ENCODE measurements at places on chromosomes 6 and 20. TPM values are rescaled to one million over a fixed set of nuclear protein-coding genes. Genes with fewer than 3 reads are reported as not detected.

ANKRD66 gene
- polyA plus RNA-seq: not detected

RNASET2 gene
- 42.1 TPM for polyA plus RNA-seq

ISM1 gene
- polyA plus RNA-seq: 5.3 TPM

DTD1 gene
- polyA plus RNA-seq: 28.5 TPM

- DNase-seq: no peak
These were observed 118.2 kb downstream of the ADAT2 start for GRCh38 chr6:143332153-143332845.

GRCh38 chr6:19067165-19067564, 680.0 kb downstream of the RNF144B start:
- DNase-seq: no peak

DNA sequence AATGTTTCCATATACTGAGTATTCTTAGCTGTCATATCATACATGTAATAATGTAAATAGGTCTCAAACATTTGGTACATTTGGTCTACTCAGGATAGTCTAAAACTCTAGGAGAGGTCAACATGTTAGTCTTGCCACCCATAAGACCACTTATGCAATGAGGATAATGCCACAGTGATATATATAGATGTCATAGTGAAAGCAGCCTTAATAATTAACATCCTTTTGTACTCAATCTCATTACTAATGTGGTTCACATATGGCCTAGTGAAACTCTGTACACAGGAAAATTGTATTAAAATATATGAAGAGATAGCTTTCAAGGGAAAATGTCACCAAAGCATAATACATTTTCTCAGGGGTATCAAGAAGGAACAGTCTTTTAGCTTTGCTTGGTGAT, 577.9 kb downstream of the TFAP2B start:
- no peak for DNase-seq

DNA sequence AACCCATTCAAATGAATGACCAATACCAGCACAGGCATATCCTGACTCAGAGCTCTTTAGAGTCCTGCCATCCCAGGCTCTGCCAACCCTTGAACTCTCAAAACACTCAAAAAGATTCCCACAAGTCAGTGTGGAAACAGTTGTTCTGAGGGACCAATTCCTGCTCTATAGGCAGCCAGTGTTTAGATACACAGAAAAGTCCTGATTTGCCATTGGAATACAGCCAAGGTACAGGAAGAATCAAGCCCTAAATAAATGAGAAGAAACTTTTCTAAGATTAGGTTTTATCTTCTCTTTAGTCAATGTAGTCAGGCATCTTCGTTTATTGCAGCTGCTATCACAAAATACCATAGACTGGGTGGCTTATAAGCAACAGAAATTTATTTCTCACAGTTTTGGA, 626.8 kb upstream of the ARID1B start:
- DNase-seq: no peak

- DNase-seq: no peak
These were observed 268.9 kb upstream of the HS3ST5 start for GRCh38 chr6:114611696-114612095.

DNA sequence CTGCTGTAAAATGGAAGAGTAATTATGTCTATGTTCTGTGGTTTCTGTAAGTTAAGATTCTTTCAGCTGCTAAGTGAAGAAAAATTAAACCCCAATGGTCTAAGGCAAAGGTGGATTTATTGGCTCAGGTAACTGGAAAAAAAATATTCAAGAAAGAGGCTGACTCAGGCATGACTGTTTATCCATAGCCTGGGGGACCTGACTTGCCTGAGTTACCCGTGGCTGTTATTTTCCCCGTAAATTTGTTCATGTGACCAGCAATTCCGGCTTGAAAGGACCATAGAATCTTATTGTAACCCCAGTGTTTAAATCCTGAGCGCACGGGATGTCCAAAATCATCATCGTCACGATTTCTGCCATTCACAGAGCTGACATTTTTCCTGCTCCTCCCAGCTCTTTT, 32.3 kb upstream of the SULF2 start:
- no peak for DNase-seq

GRCh38 chr6:158808941-158809678, 10.1 kb downstream of the EZR start:
- DNase-seq: no peak

DNA sequence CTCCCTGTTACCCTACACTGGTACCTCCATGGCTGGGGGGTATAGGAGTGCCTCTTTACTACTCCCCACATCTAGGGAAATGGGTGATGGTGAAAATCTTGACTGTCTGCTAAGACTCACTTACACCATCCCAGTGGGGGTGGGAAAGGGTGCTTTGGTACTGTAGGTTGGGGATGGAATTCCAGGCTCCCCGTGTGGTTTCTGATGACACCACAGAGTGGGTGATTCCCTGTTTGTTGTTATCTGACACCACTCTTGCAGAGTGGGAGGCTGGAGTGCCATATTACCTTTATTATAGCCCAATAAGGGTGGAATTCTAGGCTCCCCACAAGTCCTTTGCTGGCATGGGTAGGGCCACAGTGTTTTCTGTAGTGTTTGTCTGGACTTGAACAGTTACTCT, 264.6 kb upstream of the MAN1A1 start:
- DNase-seq: no peak

DNA sequence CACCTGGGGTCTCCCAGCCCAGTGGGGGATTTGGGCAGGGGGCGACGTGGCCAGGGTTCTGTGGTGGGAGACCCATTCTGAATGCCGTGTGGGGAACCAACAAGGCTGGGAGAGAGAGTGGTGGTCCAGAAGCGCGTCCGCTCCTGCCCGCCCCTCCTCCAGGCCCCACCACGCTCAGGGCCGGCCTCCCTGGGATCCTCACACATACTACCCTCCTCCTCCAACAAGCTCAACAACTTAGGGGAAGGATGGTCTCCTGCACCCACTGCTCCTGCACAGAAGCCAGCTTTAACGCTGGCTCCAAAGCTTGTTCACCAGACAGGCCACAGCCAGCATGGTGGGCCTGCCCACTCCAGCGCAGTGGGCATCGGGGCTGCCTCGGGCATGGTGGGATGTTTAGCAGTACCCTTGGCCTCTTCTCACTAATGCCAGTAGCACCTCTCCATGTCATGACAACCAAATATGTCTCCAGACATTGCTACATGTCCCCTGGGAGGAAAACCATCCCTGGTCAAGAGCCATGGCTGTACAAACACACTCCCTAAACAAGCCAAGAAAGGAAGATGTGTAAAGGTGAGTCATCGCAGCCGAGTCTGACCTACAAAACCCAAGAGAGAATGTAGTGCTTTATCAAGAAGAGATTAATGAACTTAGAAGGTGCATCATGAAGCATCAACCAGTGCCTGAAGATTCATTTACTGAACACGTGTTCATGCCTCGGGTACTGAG, 75.7 kb downstream of the BMP7 start:
- no peak for DNase-seq

DNA sequence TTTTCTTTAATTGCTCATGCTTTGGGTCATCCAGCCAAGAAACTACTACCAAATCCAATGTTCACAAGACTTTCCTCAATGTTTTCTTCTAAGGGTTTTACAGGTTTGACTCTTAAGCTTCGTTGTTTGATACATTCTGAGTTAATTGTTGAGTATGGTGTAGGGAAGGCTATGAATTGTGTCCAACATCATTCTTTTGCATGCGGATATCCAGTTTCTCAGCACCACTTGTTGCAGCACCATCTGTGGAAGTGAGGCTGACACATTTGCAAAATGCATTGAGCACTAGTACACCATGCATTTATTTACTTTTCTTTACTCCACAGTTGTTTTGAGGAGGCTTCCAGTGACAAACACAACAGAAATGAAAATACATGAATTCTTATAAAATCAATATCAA, 17.2 kb downstream of the MICA start:
- DNase-seq: no peak

DNA sequence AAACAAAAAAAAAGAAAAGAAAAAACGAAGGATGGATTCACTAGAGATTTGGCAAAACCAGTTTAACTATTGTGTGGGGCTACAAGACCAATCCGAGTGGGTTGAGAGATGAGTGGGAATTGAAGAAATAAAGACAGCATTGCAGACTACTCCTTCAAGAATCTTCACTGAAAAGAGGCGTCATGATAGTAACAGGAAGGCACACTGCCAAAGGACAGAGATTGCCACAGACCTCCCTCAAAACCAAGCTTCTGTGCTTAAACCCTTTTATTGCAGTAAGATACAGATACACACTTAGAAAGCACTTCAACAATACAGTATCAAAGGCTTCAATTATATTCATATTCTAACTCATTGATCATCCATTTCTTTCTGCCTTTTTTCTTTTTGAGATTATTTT, 103.9 kb downstream of the IPCEF1 start:
- no peak for DNase-seq

DNA sequence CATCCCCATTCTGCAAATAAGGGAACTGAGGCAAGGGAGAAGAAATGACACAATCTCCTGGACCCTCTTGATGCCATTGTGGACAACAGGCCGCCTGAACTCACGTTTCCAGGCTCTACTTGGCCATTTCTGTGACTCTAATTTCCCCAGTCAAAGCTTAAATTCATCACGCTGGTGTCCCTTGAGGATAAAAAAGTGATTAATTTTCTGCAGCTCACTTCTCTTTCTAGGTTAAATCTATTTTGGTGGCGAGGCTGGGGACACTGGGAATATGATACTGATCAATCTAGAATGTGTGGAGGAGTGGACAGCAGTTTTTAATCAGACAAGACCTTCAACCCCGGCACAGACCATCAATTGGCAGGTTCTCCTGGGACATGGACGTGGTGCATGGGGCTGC, 168.2 kb upstream of the SULF2 start:
- no peak for DNase-seq

- DNase-seq: no peak
These were observed 93.7 kb downstream of the SULF2 start for GRCh38 chr20:47691625-47692024.

Measured in left renal pelvis (tissue), 4 donors.